ENCODE measurements at places on chromosomes 7 and 10.

- no peak overlapping the region for H3K27ac ChIP-seq
- no peaks in the 10 kb centered on the region for H3K36me3 ChIP-seq
- DNase-seq: no peak
These were observed 69.0 kb upstream of the LRRC18 start for GRCh38 chr10:49008505-49009198.

GRCh38 chr10:75475460-75476182 lies 44.2 kb downstream of the LRMDA start:
- H3K4me1 ChIP-seq: no peaks in the 10 kb centered on the region
- H3K36me3 ChIP-seq: no peaks in the 10 kb centered on the region
- no peak for DNase-seq
- peaks cover 24% of the 10 kb centered on the region for H3K27me3 ChIP-seq
- H3K4me3 ChIP-seq: no peak overlapping the region

GRCh38 chr7:103871473-103871872 lies 118.0 kb downstream of the RELN start:
- no peak overlapping the region for H3K27ac ChIP-seq
- H3K4me1 ChIP-seq: no peaks in the 10 kb centered on the region
- H3K27me3 ChIP-seq: no peaks in the 10 kb centered on the region
- DNase-seq: no peak
- H3K36me3 ChIP-seq: peaks cover 2% of the 10 kb centered on the region

- H3K4me3 ChIP-seq: no peak overlapping the region
- no peaks in the 10 kb centered on the region for H3K27me3 ChIP-seq
- no peak for DNase-seq
- H3K36me3 ChIP-seq: no peaks in the 10 kb centered on the region
- H3K27ac ChIP-seq: no peak overlapping the region
These were observed 1609.1 kb downstream of the REEP3 start for GRCh38 chr10:65130162-65130758.

DNA sequence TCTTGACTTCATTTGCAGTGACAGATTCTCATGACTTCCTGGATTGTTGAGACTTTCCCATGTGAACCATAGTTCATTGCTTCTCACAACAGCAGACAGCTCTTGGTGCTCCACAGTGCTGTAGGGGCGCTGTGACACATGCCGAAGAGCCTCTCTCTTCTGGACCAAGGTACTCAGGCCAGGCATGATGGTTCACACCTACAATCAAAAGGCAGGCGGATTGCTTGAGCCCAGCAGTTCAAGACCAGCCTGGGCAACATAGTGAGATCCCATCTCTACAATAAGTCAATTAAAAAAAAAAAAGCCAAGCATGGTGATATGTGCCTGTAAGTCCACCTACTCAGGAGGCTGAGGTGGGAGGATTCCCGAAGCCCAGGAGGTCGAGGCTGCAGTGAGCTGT lies 354.5 kb downstream of the GALNT17 start:
- no peak overlapping the region for H3K27ac ChIP-seq
- DNase-seq: no peak

DNA sequence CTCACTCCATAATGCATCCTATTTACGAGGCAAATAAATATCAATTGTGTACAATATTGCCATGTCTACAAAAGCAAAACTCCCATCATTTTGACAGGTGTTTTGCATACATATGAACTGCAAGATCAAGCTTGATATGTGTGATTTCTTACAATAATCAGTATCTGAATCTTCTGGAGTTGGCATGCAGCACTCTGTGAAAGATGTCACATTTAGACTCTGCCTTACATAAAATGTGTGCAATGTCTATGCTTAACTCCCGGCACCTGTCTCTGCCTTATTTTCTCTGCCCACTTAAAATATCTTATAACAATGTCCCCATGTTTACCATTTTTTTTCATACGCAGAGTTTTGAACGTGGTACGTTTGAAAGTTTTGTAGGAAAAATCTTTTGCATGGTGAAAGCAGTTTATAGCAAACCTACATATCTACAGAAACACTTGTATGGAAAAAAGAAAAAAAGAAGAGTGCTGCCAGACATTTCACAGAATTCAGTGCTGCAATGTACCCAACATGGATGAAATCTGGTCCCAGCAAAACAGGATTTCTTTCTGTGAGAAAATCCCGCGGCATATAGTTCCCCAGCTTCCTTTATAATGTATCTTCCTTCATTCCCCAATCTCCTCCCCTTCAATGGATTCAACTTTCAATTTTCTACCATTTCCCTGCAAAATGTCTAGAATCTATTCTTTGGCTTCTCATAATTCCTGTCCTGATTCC lies 114.1 kb upstream of the NRP1 start:
- peaks cover 35% of the 10 kb centered on the region for H3K27me3 ChIP-seq
- H3K27ac ChIP-seq: no peak overlapping the region
- no peaks in the 10 kb centered on the region for H3K4me1 ChIP-seq
- no peak for DNase-seq
- H3K4me3 ChIP-seq: no peak overlapping the region

DNA sequence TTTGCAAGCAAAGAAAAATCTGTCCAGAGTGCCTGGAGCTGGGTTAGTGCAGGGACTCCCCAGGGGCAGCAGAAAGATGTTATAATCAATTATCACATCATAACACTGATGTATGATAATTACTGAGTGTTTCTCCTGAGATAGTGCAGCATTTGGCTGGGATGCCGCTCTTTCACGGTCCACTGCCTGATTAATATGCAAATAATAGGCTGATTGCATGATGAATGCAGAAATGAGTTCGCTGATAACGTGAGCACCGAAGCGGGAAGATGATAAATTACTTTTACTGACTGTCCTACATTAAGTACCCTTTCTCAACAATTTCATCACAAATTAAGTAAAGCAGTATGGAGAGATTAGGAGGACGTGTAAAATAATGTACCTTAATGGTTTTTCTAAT lies 71.4 kb upstream of the SH2B2 start:
- no peak for DNase-seq
- no peak overlapping the region for H3K4me3 ChIP-seq
- H3K27ac ChIP-seq: no peak overlapping the region
- peaks cover 6% of the 10 kb centered on the region for H3K4me1 ChIP-seq
- no peaks in the 10 kb centered on the region for H3K27me3 ChIP-seq

DNA sequence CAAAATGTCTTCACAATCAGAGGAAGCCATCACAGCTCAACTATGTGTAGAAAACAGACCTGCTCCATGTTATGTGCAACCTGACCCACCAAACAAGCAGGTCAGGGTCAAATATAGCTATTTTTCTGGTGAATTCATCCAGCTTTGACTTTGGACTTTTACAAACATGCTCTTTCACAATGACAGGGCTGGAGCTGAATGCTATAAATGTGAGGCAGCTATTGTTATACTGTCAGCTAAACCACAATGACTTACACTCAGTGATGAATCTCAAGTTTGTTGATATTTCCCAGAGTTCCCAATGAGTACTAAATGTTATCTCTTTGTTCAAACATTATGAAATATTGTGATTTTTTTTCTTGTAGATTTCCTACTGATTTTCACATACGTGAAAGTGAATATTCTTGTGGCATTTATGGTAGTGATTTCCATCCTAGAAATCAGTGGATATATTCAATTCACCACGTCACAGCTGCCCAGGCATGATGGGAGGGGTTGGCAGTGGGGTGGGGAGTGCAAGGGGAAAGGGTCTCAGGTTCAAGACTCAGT lies 2.5 kb upstream of the ITIH2 start:
- no peak for DNase-seq
- no peaks in the 10 kb centered on the region for H3K4me1 ChIP-seq
- H3K27ac ChIP-seq: no peak overlapping the region
- no peak overlapping the region for H3K4me3 ChIP-seq
- H3K36me3 ChIP-seq: no peaks in the 10 kb centered on the region
- peaks cover 77% of the 10 kb centered on the region for H3K27me3 ChIP-seq

- no peaks in the 10 kb centered on the region for H3K36me3 ChIP-seq
- no peak overlapping the region for H3K4me3 ChIP-seq
- H3K4me1 ChIP-seq: no peaks in the 10 kb centered on the region
- no peak for DNase-seq
- H3K27me3 ChIP-seq: no peaks in the 10 kb centered on the region
These were observed 627.4 kb downstream of the CALN1 start for GRCh38 chr7:71784781-71785180.

DNA sequence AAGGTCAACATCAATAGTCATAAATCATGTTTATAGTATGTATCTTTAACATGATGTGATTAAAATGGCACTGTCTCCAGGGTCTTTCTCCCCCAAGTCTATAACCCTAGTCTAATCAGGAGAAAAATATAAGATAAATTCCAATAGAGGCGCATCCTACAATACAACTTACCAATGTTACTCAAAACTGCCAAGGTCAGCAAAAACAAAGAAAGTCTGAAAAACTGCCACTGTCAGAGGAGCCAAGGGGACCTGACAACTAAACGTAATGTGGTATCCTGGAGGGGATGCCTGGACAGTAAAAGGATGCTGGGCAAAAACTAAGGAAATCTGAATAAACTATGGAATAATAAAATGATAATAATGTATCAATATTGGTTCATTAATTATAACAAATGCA lies 63.9 kb downstream of the TPK1 start:
- peaks cover 1% of the 10 kb centered on the region for H3K36me3 ChIP-seq
- H3K4me3 ChIP-seq: no peak overlapping the region
- no peak overlapping the region for H3K27ac ChIP-seq

DNA sequence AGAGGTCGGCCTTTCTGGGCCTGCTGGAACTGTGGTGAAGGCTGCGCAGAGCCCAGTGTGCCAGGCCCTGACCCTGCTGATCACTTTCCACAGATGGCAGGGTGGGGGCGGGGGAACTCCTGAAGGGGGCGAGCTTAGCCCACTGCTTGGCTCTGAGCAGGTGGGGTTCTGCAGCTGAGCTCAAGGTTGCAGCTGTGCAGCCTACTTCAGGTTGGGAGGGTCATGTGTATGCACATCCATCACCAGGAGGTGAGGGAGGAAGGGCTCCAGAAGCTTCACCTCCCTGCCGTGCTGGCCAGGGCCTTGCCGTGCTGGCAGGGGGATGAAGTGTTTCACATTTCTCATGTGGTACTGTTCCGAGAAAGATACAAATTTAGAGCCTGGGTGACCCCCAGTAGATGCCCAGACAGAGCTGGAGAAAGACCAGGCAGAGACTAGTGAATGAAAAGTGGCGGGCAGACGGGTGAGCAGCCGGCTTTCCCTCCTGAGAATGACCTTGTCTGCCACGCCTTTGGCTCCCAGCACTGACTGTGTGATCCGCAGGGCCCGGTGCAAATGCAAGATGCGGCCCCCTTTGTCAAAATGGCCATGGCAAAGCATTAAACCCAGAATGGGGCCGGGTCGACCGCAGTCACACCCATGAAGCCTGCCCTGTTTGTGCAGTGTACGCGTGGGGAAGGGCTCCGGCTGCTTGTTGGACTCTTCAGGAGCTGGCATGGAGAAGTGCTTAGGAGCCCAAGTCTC lies 25.2 kb downstream of the FAM241B start:
- no peaks in the 10 kb centered on the region for H3K36me3 ChIP-seq
- no peak overlapping the region for H3K4me3 ChIP-seq
- H3K27me3 ChIP-seq: peaks cover 57% of the 10 kb centered on the region
- peaks cover 15% of the 10 kb centered on the region for H3K4me1 ChIP-seq
- no peak overlapping the region for H3K27ac ChIP-seq

- H3K27ac ChIP-seq: no peak overlapping the region
- H3K36me3 ChIP-seq: peaks cover 21% of the 10 kb centered on the region
- H3K4me1 ChIP-seq: peaks cover 9% of the 10 kb centered on the region
- no peaks in the 10 kb centered on the region for H3K27me3 ChIP-seq
These were observed 86.8 kb downstream of the MPLKIP start for GRCh38 chr7:40047661-40048060.

GRCh38 chr10:76089556-76090180 lies 658.2 kb downstream of the LRMDA start:
- DNase-seq: no peak
- no peaks in the 10 kb centered on the region for H3K4me1 ChIP-seq
- H3K4me3 ChIP-seq: no peak overlapping the region
- no peaks in the 10 kb centered on the region for H3K27me3 ChIP-seq

DNA sequence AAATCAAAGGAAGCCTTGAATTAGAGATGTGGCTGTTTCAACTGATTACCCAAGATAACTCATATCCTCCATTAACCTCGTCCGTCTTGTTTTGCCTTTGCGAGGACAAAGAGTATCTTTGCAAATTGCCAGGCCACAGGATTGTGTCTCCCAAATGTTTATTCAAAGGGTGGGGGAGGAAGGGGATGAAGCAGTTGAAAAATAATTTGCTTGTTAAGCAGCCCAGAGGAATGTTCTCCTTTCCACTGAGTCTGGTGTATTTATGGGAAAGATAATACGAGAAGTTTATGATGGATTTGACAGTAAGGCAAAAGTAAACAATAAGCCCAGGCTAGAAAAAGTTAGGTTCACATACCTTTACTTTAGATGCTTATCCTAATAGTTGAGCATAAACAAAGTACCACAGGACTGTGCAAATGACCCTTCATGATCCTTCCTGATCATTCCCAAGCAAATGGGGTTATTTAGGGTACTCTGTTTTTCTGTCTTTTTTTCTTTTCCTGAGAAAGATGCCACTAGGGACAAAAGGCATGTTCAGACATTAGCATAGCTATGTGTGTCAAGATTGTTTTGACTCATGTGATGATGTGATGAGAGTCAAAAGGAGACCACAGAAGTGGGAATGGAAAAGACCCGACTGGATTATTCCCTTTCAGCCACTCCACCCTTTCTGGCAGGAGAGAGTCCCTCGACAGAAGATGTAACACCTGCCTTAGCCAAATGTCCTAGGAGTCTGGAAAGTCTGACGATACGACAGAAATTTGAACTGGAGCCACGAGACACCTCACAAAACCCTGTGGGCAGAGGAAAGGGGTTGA lies 243.0 kb upstream of the GLI3 start:
- H3K27me3 ChIP-seq: no peaks in the 10 kb centered on the region
- no peak overlapping the region for H3K4me3 ChIP-seq
- H3K36me3 ChIP-seq: no peaks in the 10 kb centered on the region
- H3K4me1 ChIP-seq: no peaks in the 10 kb centered on the region
- no peak for DNase-seq
- no peak overlapping the region for H3K27ac ChIP-seq

DNA sequence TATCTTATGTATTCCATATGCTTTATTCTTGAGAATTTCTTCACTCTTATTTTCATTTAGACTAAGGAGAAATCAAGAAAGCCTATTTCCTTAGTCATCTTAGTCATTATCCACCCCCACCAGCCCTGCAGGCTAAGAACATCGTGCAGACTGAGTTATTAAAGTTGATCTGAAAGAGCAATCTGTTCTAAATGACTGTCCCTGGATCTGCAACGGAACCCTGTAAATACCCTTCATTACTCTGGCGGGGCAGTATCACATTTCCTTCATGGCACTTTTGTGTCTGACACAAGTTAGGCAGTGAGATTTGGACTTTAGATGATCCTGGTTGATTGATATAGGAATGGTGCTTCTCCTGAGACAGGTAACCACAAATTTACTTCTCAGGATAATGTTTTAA lies 3.5 kb upstream of the MYPN start:
- no peak overlapping the region for H3K27ac ChIP-seq
- no peaks in the 10 kb centered on the region for H3K4me1 ChIP-seq
- no peak overlapping the region for H3K4me3 ChIP-seq
- DNase-seq: no peak
- peaks cover 4% of the 10 kb centered on the region for H3K36me3 ChIP-seq
- H3K27me3 ChIP-seq: peaks cover 16% of the 10 kb centered on the region

- H3K4me3 ChIP-seq: no peak overlapping the region
- peaks cover 14% of the 10 kb centered on the region for H3K4me1 ChIP-seq
- H3K27me3 ChIP-seq: no peaks in the 10 kb centered on the region
- peaks cover 1% of the 10 kb centered on the region for H3K36me3 ChIP-seq
These were observed 114.6 kb upstream of the LYZL2 start for GRCh38 chr10:30744106-30744505.

Measured in central memory CD8-positive, alpha-beta T cell (primary cell).